ENCODE measurements at places on chromosomes 6 and 20. TPM values are rescaled to one million over a fixed set of nuclear protein-coding genes. Genes with fewer than 3 reads are reported as not detected.
A peak's percentile ranks its signal among the peaks of the same experiment; 100 is the strongest.

TNXB gene
- total RNA-seq, result 109 TPM

ARMH2 gene
- not detected for total RNA-seq

CAGE1 gene
- total RNA-seq, result not detected

ESR1 gene
- total RNA-seq, result 67.5 TPM

DNA sequence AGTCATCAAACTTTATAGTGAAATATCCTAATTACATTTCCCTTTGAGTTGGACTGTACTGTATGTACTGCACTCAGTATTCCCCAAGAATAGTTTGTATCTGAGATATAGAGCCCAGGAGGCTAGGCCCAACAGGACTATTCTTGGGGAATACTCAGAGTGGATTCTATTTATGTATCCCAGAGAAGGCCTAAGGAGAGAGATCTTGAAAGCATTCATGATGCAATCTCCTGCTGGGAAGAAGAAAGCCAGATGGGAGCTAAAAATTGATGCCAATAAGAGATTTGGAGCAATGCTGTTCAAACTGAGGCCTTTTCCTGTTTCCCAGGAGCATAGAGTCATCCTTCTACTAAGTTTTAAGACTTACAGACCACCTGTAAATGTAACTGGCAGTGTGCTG, 452.1 kb upstream of the PLCB4 start:
- H3K27ac ChIP-seq, result no peak overlapping the region
- no peak overlapping the region for H3K4me3 ChIP-seq
- no peaks in the 10 kb centered on the region for H3K36me3 ChIP-seq
- no peak for DNase-seq
- H3K27me3 ChIP-seq, result no peaks in the 10 kb centered on the region

- no peak overlapping the region for H3K4me3 ChIP-seq
- no peaks in the 10 kb centered on the region for H3K4me1 ChIP-seq
- H3K27ac ChIP-seq, result no peak overlapping the region
- H3K27me3 ChIP-seq, result no peaks in the 10 kb centered on the region
- DNase-seq, result no peak
These were observed 83.5 kb upstream of the BEND3 start for GRCh38 chr6:107198631-107199416.

- no peaks in the 10 kb centered on the region for H3K27me3 ChIP-seq
- DNase-seq, result no peak
- H3K4me1 ChIP-seq, result no peaks in the 10 kb centered on the region
- no peak overlapping the region for H3K4me3 ChIP-seq
- H3K27ac ChIP-seq, result no peak overlapping the region
These were observed 95.1 kb downstream of the SNAP25 start for GRCh38 chr20:10313701-10314100.

- no peak overlapping the region for H3K27ac ChIP-seq
- H3K27me3 ChIP-seq, result no peaks in the 10 kb centered on the region
- no peak for DNase-seq
- H3K4me3 ChIP-seq, result no peak overlapping the region
These were observed 26.5 kb downstream of the STAU1 start for GRCh38 chr20:49161428-49162152.

GRCh38 chr6:62285612-62286469, at the start of gene KHDRBS2:
KHDRBS2 (minus strand) TSS chr6:62286225.
- H3K36me3 ChIP-seq, result no peaks in the 10 kb centered on the region
- H3K27me3 ChIP-seq, result no peaks in the 10 kb centered on the region

DNA sequence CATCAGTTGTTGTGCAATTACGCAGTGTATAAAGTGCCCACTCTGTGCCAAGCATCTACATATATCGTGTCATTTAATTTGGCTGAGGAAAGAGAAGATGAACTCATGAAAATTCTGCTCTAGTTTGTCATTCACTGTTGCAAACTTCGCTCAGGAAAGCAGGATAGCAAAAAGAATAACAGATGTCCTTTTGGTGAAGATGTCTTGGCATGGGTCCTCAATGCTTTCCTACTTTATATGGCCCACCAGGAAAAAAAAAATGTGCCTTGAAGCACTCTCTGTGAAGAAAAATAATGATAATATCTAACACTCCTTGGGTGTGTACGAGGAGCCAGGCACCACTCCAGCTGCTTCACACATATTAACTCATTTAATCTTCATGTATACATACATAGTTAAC, 5.6 kb upstream of the PHACTR1 start:
- H3K27ac ChIP-seq, result no peak overlapping the region
- H3K4me3 ChIP-seq, result no peak overlapping the region
- DNase-seq, result no peak
- no peaks in the 10 kb centered on the region for H3K27me3 ChIP-seq
- H3K36me3 ChIP-seq, result no peaks in the 10 kb centered on the region

GRCh38 chr20:9172851-9173250, 104.0 kb downstream of the PLCB4 start:
- no peaks in the 10 kb centered on the region for H3K4me1 ChIP-seq
- H3K27me3 ChIP-seq, result no peaks in the 10 kb centered on the region
- no peaks in the 10 kb centered on the region for H3K36me3 ChIP-seq
- no peak for DNase-seq

GRCh38 chr20:15618912-15619311, 954.3 kb downstream of the KIF16B start:
- H3K4me3 ChIP-seq, result no peak overlapping the region
- DNase-seq, result no peak
- H3K4me1 ChIP-seq, result no peaks in the 10 kb centered on the region
- no peaks in the 10 kb centered on the region for H3K27me3 ChIP-seq

GRCh38 chr6:111709615-111710398, 104.1 kb upstream of the TRAF3IP2 start:
- peak overlapping the region; percentile 49 for H3K27ac ChIP-seq
- H3K4me3 ChIP-seq, result no peak overlapping the region
- H3K27me3 ChIP-seq, result no peaks in the 10 kb centered on the region

DNA sequence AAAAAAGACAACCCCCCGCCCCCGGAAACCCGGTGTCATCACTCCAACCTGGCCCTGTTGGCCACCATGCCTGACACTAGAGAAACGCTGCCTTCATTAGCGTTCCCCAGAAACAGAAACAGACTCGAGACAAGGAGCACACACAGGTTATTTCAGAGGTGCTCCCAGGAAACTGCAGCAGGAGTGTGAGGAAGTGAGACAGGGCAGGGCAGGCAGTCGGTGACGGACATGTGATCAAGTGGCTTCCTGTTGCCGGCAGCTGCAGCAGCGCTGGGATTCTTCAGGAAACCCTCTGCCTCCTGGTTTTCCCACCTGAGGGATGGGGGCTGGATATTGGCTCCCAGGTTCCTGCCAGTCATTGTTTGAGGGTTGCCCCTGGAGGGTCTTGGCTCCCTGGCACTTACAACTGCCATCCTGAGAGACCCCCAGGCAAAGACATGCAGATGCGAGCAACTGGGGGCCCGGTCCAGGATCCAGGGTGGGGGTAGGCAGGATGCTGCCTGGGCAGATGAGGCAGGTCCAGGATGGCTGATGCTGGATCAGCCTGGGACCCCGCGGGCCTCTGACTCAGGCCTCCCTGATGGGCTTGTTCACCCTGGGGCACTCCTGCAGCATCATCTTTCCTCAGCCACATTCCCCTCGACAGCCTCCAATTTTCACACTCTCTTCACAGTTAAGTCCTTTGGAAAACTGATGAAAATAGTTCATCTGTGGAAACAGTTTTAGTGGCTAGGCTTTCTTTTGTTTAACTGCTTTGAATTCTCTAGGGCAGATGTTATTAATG, 150.7 kb upstream of the SYNDIG1 start:
- no peaks in the 10 kb centered on the region for H3K27me3 ChIP-seq
- no peak overlapping the region for H3K27ac ChIP-seq
- DNase-seq, result no peak
- no peak overlapping the region for H3K4me3 ChIP-seq
- no peaks in the 10 kb centered on the region for H3K4me1 ChIP-seq

DNA sequence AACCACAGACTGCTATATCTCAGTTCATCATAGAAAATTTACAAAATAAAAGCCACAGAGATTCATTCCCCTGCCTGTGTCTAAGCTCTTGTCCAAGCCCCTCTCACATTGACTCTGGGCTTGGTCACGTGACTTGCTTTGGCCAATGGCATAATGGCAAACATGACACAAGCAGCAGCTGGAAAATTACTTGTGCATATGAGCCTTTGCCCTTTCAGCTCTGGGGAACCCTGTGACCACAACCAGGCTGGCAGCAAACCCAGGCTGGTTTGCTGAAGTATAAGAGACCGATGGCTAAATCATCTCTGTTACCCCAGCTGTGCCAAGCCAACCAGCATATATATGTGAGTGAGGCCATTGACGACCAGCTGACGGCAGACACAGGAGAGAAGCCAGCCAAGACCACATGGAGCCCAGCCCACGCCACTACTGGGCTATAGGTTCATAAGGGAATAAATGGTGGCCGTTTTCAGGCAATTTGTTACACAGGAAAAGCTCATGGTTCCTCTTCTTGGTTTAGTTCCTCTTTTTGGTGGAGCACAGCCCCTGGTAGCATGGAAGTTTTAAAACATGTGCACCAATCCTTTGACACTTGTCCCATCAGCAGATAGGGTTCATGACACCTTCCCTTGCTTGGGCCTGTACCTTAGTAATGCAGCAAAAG, 31.8 kb upstream of the RSPO4 start:
- no peaks in the 10 kb centered on the region for H3K4me1 ChIP-seq
- H3K36me3 ChIP-seq, result no peaks in the 10 kb centered on the region
- peaks cover 3% of the 10 kb centered on the region for H3K27me3 ChIP-seq
- DNase-seq, result no peak

DNA sequence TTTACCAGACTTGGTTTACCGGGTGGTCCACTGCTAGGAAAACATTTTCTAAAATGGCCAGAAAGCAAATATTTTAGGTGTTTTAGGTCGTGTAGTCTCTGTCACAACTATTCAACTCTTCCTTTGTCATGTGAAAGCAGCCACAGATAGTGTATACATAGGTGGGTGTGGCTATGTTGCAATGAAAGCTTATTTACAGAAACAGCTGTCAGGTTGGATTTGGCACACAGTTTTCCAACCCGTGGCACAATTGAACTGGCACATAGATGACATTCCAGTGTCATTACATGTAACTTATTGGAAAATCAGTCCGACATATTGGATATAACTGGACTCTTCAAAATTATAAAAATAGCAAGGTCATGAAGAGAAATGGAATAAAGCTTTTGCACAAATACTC, 68.9 kb upstream of the KCNQ5 start:
- no peak overlapping the region for H3K4me3 ChIP-seq
- H3K27ac ChIP-seq, result no peak overlapping the region
- no peaks in the 10 kb centered on the region for H3K36me3 ChIP-seq

- no peak for DNase-seq
- no peak overlapping the region for H3K27ac ChIP-seq
- H3K36me3 ChIP-seq, result peaks cover 5% of the 10 kb centered on the region
- no peak overlapping the region for H3K4me3 ChIP-seq
- no peaks in the 10 kb centered on the region for H3K4me1 ChIP-seq
These were observed 33.8 kb upstream of the KIF25 start for GRCh38 chr6:167963589-167964057.

DNA sequence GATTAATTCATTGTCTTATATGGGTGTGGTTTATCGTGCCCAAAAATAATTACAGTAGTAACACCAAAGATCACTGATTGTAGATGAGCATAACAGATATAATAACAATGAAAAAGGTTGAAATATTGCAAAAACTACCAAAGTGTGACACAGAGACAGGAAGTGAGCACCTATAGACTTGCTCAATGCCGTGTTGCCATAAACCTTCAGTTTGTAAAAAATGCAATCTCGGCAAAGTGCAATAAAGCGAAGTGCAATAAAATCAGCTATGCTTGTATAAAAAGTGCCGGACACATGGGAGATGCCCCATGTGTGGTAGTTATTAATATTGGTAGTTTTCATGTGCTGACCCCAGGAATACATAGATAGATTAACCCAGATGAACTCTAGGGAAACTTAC, 192.6 kb downstream of the NRN1 start:
- no peaks in the 10 kb centered on the region for H3K27me3 ChIP-seq
- no peaks in the 10 kb centered on the region for H3K36me3 ChIP-seq
- H3K4me1 ChIP-seq, result no peaks in the 10 kb centered on the region
- no peak for DNase-seq
- no peak overlapping the region for H3K27ac ChIP-seq
- no peak overlapping the region for H3K4me3 ChIP-seq

GRCh38 chr6:78910010-78910409, 42.7 kb downstream of the IRAK1BP1 start:
- H3K36me3 ChIP-seq, result no peaks in the 10 kb centered on the region
- no peaks in the 10 kb centered on the region for H3K4me1 ChIP-seq
- H3K27me3 ChIP-seq, result no peaks in the 10 kb centered on the region

DNA sequence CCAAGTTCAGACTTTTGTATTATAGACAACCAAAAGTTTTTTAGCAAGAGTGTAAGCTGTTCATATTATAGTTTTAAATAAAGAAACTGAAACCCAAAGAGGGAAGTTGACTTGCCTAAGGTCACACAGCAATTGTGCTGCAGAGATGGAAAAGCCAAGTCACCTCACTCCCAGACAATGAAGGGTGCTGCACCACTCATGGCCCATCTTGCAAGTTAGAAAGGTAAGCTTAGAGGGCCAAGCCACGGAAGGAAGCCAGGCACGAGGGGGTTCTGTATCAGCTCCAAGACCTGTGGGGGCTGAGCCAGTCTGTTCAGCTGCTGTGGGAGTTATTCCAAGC, 860 bp downstream of the DEFB124 start:
- no peaks in the 10 kb centered on the region for H3K4me1 ChIP-seq
- H3K4me3 ChIP-seq, result no peak overlapping the region
- no peaks in the 10 kb centered on the region for H3K27me3 ChIP-seq

DNA sequence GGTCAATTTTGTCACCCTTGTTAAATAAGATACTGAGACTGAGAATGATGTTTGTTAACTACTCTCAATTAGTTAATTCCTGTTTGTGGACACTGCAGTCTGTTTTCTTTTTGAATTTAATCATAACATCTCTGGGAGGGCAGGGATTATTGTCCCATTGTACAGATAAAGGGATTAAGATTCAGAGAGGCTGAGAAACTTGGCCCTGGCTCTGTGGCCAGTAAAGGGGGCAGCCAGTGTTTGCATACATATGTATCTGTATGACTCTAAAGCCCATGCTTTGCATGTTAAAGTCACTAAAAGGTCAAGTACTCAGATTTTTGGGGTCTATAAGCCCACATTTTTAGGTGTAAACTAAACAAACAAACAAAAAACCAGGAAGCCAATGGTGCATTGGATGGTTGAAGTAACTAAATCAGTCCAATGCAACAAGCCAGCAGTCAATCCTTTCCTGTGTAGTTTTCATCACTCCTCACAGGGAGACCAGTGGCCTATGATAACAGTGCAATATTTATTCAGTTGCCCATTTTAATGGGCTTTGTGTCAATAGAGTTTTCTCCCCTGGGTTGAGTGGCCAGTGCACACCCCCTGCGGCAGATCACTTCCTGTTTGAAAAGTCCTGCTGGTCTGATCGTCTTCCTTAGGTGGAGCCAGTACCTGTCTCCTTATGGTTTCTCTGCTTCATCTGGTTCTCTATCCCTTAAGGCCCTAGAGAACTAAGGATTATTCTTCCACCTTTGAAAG, 106.7 kb downstream of the SLX4IP start:
- DNase-seq, result no peak
- H3K27ac ChIP-seq, result peak overlapping the region; percentile 88
- no peaks in the 10 kb centered on the region for H3K27me3 ChIP-seq
- H3K36me3 ChIP-seq, result no peaks in the 10 kb centered on the region
- H3K4me3 ChIP-seq, result no peak overlapping the region

GRCh38 chr6:23448281-23448680, 677.7 kb upstream of the NRSN1 start:
- H3K27ac ChIP-seq, result no peak overlapping the region
- DNase-seq, result no peak
- no peaks in the 10 kb centered on the region for H3K4me1 ChIP-seq
- H3K4me3 ChIP-seq, result no peak overlapping the region
- H3K27me3 ChIP-seq, result no peaks in the 10 kb centered on the region

GRCh38 chr6:112636650-112637262, 289.6 kb downstream of the RFPL4B start:
- no peak for DNase-seq
- H3K4me3 ChIP-seq, result no peak overlapping the region
- no peaks in the 10 kb centered on the region for H3K27me3 ChIP-seq
- H3K4me1 ChIP-seq, result no peaks in the 10 kb centered on the region

Measured in breast epithelium (tissue), 4 donors.